ENCODE measurements at places on chromosomes 6 and 20.

- no peak for DNase-seq
These were observed 241.5 kb downstream of the NRN1 start for GRCh38 chr6:5765141-5765760.

DNA sequence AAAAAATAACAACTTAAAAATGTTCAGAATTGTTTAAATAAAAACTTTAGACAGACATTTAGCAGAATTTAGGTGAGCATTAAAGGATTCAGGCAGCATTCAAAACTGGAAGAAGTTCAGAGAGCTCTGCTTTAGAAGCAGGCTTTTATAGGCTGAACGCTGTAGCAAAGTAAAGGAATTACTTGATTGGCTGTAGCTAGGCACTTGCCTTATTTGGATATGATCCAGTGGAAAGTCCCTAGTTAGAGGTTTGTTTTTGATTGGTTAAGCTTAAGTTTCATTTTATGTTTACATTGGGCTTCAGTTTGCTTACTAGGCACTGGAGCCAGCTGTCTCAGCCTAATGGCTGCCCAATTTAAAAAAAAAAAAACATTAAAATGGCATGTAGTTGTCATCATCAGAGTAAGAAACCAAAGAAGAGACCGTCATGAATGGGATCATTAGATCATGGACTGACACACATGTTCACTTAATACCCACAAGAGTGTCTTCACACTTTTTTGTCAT is 65.1 kb downstream of the CBFA2T2 start:
- DNase-seq, result no peak

- DNase-seq, result no peak
These were observed 12.6 kb upstream of the BNIP5 start for GRCh38 chr6:36349240-36349639.

GRCh38 chr6:115914098-115914497 is 146.6 kb downstream of the FRK start:
- DNase-seq, result no peak
